ENCODE measurements at places on chromosomes 4 and X.

- no peak for DNase-seq
Measured at GRCh38 chrX:150902434-150903109, 4.1 kb upstream of the CD99L2 start.

GRCh38 chr4:91288702-91289311 is 1015.0 kb upstream of the GRID2 start:
- no peak for DNase-seq

DNA sequence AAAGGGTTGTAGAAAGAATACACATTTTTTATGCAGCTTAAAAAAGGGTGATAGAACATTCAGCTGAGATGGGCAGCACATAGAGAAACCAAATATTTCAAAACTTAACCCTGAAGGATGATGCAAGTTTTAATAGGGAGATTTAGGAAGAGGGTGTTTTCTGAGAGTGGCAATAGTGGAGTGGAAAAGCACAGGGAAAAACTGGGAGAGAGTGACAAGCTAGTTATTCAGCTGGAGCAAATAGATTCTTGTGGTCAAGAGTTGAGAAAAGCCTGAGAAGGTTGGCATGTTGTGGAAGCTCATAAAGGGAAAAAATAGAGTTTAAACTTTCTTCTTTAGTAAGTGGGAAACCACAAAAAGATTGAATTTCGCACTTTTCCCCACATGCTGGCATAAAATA is 359.6 kb upstream of the PITX2 start:
- DNase-seq: no peak

DNA sequence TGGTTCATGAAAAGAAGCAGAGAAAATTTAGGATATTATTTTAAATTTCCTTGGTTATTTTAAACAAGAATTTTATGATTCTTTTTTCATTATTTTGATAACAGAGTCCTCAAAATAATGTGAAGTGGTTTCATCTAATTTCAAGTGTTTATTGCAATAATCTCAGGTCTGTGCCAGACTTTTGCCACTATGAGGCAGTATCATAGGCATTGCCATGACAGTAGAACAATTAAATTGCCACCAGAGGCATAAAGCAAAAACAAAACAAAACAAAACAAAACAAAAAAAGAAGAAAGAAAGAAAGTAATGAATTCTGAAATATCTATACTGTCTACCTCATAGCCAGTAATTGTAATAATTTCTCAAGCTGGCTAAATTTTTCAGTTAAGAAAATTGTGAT is 739.2 kb downstream of the KCTD8 start:
- no peak for DNase-seq

DNA sequence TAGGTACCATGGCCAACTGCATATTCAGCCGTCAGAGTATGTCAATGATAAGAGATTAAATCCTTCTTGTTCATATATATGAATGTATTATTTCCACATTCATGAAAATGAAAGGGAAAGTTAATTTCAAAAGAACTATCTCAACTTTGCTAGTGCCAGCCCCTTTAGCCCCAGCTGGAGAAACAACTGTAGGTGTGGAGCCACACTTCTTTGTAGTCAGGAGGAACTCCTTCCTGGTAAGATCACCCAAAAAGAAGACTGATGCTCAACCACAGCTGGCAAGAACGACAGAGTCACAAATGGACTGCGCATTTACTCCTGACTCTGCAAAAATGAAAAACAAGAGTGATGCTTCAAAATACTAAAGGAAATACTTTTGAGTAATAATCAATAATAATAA is 136.3 kb downstream of the RASL11B start:
- no peak for DNase-seq

DNA sequence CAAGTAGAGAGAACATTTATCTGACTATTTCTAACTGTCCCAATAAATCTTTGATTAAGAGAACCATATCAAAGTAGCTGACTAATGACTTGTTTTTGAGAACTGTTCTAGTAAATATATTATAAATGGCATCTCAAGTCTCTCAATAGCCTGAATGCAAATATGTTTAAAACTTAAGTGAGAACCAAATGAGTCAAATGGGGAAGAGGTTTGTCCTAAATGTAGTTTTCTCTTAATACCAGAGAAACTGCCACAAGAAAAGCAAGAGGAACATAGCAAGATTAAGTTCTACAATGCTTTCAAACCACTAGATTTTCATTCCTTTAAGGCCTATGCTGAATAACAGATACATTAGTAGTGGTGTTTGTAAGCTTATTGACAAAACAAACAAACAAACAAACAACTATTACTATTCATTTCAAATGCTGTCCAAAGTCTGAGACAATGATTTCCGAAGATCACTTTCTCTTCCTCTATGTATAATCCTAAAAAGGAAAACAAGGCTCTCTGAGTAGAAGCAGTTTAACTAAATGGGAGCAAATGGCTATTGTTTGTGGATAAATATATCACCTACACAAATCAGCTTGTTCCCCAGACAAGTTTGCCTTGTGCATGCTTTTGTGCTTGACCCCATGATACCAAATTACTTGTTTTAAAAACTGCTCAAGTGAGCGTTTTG is 408.4 kb upstream of the EMCN start:
- DNase-seq: no peak

DNA sequence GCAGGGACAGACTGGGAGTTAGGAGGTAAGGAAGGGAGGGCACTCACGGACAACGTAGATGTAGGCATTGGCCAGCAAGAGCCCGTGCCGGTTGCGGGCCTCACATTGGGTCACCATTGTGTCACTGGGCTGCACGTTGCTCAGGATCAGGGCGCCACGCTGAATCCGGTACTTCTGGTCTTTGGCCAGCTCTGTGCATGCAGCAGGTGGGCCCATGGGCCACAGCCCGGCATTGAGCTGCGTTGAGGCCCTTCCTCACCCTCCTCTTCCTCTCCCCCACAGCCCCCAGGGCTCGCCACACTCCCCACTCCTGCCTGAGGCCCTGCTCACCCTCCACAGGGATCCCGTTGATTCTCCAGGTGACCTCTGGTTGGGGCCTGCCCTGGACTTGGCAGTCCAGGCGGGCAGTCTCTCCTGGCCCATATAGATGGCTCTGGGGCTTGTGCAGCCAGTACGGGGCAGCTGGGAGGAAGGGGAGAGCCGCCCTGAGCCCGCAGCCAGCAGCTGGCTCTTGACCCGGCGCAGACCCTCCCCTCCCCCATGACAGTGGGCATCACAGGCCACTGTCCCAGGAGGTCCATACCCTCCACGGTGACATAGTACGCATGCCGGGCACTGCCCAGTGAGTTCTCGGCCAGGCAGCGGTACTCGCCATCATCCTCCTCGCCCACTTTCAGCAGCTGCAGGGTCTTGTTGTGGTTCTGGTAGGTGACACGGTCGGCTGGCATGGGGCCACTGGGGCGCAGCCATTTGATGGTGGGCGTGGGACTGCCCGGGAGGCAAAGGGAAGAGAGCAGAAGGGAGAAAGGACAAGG is 16.3 kb downstream of the L1CAM start:
- no peak for DNase-seq

DNA sequence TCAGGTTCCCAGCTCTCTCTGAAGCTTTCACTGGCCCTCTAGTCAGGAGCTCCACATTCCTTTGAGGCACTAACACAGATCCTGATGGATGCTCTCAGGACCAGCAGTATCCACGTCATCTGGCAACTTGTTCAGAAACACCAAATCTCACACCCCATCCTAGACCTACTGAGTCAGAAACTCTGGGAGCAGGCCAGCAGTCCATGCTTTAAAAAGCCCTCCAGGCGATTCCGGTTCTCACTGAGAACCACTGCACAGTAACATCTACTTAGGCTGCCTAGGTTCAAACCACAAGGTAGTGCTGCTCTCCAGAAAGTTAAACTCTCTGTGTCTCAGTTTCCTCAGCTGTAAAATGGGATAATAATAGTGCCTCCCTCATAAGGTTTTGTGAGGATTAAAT is 55.3 kb downstream of the CCDC158 start:
- DNase-seq: no peak

- no peak for DNase-seq
Measured at GRCh38 chr4:48341776-48342605, 662 bp downstream of the SLAIN2 start.

- no peak for DNase-seq
Measured at GRCh38 chrX:96407501-96407900, 277.1 kb upstream of the DIAPH2 start.

DNA sequence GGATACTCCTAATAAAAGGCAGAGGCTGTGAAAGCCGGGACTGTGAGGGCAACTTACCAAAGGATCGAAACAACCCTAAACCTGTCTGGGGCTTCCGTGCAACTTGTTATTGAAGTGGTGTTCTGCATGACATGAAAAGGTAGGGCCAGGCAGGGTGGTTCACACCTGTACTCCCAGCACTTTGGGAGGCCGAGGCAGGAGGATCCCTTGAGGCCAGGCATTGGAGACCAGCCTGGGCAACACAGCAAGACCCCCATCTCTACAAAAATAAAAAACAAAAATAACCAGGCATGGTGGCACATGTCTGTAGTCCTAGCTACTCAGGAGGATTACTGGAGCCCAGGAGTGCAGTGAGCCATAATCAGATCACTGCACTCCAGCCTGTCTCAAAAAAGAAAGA is 12.3 kb downstream of the CASP3 start:
- DNase-seq: no peak

DNA sequence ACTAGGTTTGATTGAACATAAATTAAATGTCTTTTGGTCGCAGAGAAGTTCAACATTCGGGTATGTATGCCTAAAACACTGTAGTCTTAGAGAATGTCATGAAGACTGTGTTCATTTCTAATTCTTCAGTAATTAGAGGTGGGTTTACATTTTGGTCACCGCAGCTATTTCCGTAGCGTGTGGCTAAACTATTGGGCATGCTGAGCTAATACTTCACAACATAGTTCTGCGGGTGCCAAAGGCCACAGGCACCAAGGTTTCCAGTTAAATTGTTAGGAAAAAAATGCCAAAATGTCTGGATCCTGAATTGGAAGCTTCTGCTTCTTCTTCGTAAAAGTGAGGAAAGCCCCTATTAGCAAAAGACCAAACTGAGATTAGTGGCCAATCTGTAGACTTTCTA is 25.1 kb downstream of the SMIM31 start:
- DNase-seq: no peak

DNA sequence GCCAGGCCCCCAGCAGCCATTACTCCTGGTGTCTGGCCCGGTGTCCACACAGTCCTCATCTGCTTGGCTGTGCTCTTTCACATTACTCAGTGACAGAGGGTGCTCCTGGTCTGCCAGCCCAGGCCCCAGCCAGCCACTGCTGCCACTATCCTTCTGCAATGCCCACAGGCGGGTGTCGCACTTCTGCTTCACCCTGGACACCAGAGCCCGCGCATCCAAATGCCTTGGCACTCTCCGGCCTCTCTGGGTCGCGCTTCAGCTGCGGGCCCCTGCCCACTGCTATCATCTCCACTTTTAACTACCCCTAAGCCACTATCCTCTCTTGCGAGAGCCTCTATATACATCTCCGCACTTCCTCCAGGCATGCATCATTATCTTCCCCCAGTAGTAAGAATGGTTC is 76.4 kb upstream of the UCP1 start:
- DNase-seq: no peak

DNA sequence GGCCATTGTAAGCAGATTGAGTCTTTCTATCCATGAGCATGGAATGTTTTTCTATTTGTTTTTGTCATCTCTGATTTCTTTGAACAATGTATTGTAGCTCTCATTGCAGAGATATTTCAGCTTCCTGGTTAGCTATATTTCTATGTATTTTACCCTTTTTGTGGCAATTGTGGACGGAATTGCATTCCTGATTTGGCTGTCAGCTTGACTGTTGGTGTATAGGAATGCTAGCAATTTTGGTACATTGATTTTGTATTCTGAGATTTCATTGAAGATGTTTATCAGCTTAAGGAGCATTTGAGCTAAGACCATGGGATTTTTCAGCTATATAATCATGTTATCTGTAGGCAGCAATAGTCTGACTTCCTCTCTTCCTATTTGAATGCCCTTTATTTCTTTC is 154.6 kb downstream of the GUCY2F start:
- no peak for DNase-seq

GRCh38 chr4:81431971-81432370 is 39.7 kb downstream of the RASGEF1B start:
- DNase-seq: no peak

DNA sequence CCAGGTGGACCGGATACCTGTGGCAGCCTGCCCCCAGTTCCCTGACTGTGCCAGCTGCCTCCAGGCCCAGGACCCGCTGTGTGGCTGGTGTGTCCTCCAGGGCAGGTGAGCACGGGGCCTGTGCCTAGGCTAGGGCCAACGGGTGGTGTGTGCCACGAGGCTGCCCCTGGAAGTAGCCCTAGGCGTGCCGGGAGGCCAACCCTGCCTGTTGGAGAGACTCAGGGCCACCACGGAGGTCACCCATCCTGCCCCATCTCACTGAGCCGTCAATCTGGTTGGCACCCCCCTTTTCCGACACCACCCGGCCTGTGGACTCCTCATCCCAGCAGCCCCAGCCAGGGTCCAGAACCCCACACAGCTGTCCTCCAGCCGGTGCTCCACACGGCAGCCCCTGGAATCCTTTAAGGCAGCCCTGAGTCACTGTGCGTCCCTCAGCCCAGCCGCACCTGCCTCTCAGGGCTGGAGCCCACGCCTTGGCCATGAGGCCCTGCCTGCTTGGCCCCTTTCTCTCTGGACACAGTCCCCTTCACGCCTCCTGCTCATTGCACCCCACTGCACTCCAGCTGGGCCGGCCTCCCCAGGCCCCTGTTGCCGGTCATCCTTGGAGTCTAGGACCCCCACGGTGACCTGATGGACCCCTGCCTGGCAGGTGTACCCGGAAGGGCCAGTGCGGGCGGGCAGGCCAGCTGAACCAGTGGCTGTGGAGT is 5.3 kb downstream of the PLXNB3 start:
- DNase-seq: no peak

All from stimulated activated CD8-positive, alpha-beta memory T cell treated with anti-CD3 and anti-CD28 coated beads, Interleukin-4, amount 100 ng/mL, for 4 hours (primary cell).